Activated T-helper 1 cell treated with anti-CD3 and anti-CD28 coated beads, Interleukin-12 subunit alpha, Interleukin-12 subunit beta, Interleukin-2, Interleukin-4 antibody, amounts not matched to agents 30 ng/mL and 10 ng/mL and 1 ng/mL, durations not matched to agents 14 hours and 24 hours and 36 hours (primary cell): ENCODE measurements at places on chromosomes 2 and 18.
A peak's percentile ranks its signal among the peaks of the same experiment; 100 is the strongest.

- DNase-seq: no peak
Measured at GRCh38 chr2:27010139-27010538, 22.6 kb upstream of the TMEM214 start.

DNA sequence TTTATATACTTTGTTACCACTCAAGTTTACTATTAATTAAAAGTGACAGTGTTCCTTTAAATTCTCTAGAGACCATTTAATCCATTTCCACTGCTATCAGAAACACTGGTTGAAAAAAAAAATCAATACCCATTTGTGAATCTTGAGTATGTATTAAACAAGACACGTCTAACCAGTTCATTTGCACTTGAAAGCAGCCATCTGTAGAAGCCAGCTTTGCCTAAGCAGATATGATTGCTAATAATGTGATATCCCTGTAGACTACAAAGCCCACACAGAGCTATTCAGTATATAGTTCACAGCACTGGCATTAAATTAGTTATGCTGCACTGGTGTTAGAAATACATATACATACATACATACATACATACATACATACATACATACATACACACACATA, 111.8 kb upstream of the SP3 start:
- no peak for DNase-seq

DNA sequence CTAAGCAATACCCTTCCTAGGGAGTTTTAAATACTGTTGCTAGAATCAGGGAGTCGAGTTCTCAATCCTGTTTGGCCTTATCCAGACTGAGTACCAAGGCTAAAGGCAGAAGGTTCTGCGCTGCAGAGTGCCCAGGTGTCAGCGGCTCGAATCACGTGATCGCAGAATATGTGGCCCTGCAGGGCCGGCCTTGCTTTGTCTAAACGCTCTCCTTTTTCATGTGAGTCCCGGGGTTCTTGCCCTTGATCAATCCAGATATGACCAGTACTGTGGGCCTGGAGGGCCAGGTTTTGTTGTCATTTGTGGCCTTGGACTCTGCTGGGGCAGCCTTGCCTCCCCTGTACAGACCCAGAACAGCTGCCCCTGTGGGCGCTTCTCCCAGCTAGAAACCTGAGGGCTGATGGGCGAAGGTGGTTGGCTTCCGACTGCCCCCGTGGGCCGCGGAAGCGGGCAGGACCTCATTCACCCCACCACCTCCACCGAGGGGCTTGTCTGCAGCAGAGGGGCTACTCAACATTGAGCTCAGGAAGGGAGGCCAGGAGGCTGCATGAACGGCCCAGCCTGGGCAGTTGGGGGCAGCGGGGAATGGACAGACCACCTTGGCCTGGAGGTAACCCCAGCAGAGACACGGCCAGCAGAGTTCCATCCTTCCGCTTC, 225.0 kb downstream of the ALPK2 start:
- no peak for DNase-seq

- no peak for DNase-seq
Measured at GRCh38 chr2:46487667-46488335, 8.4 kb downstream of the TMEM247 start.

DNA sequence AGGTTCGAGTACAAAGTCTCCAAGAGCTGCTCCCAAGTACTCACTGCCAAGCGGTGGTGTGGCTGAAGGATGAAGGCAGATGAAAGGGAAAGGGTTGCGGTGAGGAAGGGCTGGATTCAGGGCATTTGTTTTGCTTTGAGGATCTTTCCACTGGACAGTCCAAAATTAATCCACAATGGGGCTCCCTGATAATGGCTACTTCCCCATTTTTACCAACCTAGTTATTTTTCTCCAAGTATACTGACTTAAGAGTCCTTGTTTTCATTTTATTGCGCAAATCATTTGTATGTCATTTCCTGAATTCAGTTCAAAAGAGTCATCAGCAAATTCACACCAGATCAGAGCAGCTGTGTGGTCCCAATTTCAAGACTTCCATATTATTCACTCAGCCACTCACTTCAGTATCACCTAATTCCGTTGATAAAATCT, 464 bp upstream of the SESTD1 start:
- DNase-seq: no peak

DNA sequence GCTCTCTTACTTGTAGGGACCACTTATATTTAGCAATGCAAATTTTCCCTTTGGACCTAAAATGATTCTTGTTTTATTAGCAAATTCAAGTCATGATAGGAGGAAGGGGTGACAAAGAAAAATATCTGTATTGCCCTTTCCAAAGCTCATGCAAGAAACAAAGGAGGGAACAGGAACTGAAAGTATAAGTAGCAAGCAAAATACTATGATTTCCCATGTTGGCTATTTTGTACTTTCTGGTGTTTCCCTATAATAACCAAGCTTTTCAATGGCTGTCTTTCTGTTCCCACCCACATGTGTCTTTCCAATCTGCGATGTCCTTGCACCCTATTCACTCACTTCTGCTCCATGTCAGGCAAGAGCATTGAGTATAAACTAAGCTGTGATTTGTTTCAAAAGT, 279.7 kb downstream of the RNF144A start:
- DNase-seq: no peak

DNA sequence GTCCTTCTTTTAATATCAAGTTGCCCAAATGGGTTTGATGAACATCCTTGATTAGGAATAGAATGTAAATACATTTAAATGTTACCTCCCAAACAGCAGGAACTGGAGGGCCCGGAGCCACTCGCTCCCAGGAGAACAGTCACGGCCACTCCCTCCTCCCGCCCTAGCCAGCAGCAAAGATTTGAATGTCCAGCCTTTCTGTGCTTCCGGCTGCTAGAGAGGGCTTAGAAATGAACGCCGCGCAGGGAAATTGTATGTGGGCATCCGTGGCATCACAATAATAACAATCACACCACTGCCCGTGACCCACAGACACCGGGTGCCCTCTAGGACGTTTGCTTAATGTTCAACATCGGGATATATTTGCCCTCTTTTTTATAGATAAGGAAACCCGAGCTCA, 164.9 kb upstream of the SALL3 start:
- DNase-seq: no peak

DNA sequence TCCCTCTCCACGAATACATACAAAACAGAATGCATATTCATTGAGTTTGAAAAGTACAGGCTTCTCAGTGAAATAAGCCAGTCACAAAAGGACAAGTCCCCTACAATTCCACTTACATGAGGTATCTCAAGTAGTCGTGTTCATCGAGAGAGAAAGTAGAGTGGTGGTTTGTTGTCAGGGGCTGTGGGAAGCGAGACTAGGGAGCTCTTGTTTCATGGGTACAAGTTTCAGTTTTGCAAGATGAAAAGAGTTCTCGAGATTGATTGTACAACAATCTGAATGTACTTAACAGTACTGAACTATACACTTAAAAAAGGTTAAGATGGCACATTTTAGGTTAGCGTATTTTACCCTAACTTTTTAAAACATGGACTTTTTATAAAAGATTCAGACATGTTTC, 71.5 kb upstream of the TTC39C start:
- DNase-seq: no peak

- no peak for DNase-seq
Measured at GRCh38 chr18:22179174-22179573, 9.8 kb downstream of the GATA6 start.

- DNase-seq: no peak
Measured at GRCh38 chr2:84838434-84839145, 42.3 kb downstream of the TRABD2A start.

- DNase-seq: no peak
Measured at GRCh38 chr18:76953156-76953555, 130.8 kb downstream of the ZNF236 start.

- DNase-seq: no peak
Measured at GRCh38 chr2:77823028-77823427, 300.9 kb upstream of the LRRTM4 start.

- no peak for DNase-seq
Measured at GRCh38 chr2:217331523-217332416, 471.9 kb upstream of the TNP1 start.

- no peak for DNase-seq
Measured at GRCh38 chr2:240290432-240291336, 144.8 kb upstream of the GPC1 start.

GRCh38 chr2:210606001-210606400, 49.6 kb downstream of the CPS1 start:
- no peak for DNase-seq

DNA sequence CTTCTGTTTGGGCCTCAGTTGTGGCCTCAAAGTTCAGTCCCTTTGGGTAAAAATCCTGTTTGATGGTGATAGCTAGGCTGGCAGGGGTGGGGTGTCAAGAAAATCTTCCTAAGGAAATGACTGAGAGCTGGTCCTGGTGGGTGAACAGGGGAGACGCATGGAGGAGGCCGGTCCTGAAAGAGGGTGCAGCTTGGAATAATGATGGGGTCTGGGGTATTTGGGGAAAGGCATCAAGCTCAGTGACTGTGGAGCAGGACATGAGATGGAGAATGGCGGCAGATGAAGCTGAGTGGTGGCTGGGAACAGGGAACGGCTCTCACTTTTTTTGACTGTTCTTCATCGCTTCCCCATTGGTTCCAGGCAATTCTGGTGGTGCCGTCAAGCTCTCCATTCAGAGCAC, 140.7 kb upstream of the PKDCC start:
- DNase-seq: no peak

DNA sequence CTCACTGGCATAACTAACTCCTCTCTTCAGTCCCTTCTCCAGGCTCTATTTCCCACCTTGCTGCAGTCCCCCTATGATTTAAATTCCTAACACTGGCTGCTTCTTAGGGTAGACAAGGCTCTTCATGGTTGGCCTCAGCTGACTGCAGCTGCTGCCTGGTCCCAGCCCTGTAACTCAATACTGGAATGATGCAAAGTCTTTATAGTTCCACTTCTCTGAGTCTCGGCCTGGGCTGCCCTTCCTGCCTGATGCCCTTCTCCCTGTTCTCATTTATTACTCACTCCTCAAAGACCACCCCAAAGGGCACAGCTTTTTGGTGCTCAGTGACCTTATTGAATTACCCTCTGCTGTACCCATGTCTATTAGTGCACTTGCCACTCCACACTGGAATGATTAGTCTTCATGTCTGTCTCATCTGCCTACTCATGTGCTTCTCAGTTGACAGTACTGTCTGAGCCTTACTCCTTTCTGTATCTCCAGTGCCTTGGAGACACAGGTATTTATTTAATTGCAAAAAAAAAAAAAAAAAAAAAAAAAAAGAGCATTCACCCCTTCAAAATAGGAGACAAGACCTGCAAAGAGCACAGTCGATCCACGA, 199.4 kb upstream of the REV1 start:
- DNase-seq: no peak

- DNase-seq: no peak
Measured at GRCh38 chr2:219611866-219612576, 14.4 kb downstream of the STK11IP start.

DNA sequence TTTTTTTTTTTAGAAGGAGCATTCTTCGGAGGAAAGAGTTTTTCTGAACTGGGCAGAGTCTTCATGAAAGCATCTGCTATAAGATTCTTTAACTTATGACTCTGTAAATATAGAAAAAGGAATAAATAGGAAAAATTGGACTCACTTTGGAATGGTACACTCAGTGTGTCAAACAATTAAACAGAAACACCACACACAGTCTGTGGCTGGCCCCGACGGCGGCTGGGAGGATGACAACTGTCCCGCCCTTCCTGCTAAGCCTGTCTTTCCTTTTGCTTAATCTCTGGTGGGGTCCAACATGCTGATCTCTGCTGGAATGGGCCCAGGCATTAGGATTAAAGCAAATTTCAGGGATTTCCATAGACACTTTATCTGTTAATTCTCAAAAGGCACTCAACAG, 12.5 kb upstream of the RAB31 start:
- no peak for DNase-seq

DNA sequence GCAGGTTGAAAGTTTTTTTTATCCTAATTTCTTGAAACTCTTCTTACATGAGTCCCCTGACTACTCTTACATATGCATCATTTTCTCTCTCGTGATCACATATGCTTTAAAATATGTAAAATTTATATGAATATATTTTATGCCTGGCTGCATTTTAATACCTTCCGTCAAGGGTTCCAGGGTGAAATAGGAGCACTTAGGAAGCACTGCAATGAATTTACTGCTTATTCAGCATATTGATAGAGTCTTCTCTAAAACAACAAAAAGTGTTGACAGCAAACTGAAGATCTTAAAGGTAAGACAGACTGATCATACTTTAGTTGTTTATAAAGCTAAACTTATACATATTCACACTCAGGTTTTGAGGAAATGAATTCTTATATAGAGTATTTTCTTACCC, 1191.6 kb upstream of the CRIM1 start:
- DNase-seq: no peak

- DNase-seq: no peak
Measured at GRCh38 chr18:79576686-79577351, 102.8 kb upstream of the CTDP1 start.

- DNase-seq: no peak
Measured at GRCh38 chr2:8546612-8547283, 135.1 kb upstream of the ID2 start.

GRCh38 chr2:216796115-216796840, 63.6 kb downstream of the TNP1 start:
- no peak for DNase-seq

- peak; percentile 1 for DNase-seq
Measured at GRCh38 chr2:206084439-206084869, 1.5 kb downstream of the INO80D start.

GRCh38 chr2:1654696-1655374, 89.5 kb downstream of the PXDN start:
- no peak for DNase-seq

GRCh38 chr2:168757223-168757622, 45.2 kb upstream of the NOSTRIN start:
- DNase-seq: no peak

- no peak for DNase-seq
Measured at GRCh38 chr2:46831051-46831868, 84.3 kb downstream of the MCFD2 start.

DNA sequence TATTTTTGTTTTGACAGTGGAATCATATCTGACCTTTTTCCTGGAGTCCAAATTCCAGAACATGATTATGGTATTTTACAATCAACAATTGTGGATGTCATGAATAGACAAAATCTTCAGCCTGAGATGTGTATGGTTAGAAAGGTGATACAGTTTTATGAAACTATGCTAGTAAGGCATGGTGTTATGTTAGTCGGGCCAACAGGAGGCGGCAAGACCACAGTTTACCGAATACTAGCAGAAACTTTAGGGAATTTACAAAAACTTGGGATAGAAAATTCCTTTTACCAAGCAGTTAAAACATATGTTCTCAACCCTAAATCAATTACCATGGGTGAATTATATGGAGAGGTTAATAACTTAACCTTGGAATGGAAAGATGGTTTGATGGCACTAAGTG, 137.0 kb downstream of the DNAH6 start:
- no peak for DNase-seq

- DNase-seq: no peak
Measured at GRCh38 chr2:78383576-78383975, 641.9 kb upstream of the REG3G start.

DNA sequence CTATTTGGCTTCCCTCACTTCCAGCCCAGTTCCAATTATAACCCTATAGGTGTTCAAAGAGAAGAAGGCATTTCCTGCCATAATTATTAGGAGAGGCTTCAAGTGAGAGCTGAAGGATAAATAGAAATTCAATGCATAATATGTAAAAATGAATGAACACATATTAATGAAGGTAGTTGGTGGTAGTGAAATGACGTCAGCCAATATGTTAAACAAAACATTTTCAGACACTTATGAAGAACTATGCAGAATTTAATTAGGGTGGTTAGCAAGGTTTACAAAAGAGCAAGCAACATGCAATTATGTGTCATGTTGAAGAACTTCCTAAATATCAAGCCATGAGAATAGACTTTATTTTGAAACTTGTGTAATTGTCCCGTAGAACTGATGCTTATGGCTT, 858.8 kb upstream of the DDX18 start:
- DNase-seq: no peak

- no peak for DNase-seq
Measured at GRCh38 chr2:43041661-43042360, 184.6 kb downstream of the ZFP36L2 start.
